Non-pigmented ciliary epithelial cell (primary cell): ENCODE measurements at places on chromosomes 16 and 17.
A peak's percentile ranks its signal among the peaks of the same experiment; 100 is the strongest.

DNA sequence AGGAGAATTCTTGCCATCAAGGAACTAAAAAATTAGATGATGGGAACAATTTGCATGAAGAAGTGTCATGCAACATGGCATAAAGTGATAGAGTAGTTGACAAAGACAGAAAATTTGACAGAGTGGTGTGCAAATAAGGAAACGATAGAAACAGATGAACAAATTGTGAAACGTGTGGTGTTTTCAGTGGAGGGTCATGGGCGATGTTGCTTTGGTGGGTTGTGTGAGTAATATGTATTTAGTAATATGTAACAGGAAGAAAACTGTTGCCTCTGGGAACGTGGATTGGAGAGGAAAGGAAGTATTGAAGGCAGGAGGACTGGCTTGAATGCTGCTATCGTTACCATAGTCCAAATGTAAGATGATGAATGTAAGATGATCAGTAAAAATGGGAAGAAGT is 3.6 kb downstream of the COX10 start:
- DNase-seq = no peak

DNA sequence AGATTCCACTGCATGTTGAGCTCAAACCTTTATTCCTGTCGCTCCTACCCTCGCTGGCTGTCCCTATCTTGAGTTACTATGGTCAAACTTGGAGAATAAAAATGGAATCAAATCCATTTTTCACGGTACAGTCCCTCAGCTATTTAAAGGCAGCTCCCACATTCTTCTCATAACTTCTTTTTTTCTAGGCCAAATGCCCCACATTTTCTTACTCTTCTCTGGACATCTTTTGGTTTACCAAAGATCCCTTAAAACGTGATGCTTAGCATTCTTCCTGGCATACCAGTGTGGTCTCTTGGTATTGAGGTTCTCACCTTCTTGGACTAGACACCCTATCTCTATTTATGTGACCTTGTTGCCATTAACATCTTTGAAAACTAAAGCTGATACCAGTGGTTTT is 48.3 kb upstream of the MAF start:
- no peak for DNase-seq

DNA sequence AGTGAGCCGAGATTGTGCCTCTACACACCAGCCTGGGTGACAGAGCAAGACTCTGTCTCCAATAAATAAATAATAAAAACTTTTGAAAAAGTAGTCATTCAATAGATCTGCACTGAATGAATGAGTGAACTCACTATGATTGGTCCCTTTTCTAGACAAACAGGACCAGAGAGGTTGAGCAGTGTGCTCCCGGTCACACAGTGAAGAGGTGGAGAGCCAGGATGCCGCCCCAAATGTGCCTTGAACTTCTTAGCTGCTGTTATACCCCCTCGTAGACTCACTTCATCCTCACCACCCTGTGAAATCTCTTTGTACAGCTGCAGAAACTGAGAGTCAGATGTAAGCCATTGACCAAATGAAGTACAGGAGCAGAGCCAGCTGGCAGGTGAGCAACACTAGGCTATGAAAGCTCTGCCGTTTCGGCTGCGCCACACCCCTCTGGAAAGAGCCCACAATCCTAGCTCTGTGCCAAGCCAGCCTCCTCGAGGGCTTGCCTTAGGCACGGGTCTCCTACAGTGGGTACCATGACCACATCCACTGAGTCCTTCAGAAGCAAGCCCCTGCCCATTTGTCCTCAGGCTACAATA is 7.8 kb upstream of the KIAA0513 start:
- no peak for DNase-seq

DNA sequence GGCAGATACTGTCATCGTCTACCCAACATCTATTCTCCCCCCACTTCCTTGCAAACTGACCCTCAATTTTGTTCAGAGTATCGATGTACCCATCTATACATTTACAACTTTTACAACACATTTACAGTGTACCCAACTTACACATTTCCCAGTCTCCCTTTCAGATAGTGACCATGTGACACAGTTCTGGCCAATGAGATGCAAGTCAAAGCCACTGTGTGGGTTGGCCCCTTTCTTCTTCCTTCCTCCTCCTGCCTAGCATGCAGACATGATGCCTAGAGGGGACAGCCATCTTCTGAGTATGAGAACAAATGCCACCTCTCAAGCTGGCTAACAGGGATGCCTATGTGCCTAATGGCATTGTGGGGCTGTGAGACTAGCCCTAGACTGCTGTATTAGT is 11.3 kb upstream of the NFAT5 start:
- DNase-seq = no peak

DNA sequence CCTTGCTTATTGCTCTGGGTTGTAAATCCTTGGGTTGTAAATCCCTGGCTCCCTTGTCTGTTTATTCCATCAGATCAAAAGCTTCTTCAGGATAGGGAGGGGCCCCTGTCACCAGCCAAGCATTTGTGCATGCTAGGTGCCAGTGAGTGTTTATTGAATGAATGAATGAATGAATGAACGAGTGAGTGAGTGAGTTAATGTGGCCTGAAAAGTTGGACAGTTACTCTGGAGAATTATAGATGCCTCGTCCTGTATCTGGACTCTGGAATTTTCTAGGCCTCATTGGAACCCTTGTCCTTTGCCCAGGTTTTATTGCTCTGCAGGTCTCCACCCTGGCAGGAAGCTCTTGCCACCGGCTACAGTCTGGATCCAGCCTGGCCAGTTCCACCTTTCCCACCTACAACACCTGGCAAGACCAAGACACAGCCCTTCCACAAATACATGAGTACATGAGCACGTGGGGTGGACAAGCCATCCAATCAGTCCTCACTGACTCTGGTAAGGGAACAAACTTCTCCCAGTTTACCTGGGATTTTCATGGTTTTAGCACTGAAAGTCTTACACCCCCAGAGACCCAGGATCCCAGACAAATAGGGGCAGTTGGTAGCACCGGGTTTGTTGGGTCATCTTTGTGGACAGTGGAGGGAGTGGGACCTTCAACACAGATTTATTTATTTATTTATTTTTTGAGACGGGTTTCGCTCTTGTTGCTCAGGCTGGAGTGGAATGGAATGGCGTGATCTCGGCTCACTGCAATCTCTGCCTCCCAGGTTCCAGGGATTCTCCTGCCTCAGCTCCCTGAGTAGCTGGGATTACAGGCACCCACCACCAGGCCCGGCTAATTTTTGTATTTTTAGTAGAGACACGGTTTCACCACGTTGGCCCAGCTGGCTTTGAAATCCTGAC is 14.7 kb upstream of the CDH1 start:
- no peak for DNase-seq

- no peak for DNase-seq
Observed at GRCh38 chr16:85006639-85007038, 4.7 kb downstream of the ZDHHC7 start.

GRCh38 chr16:85885537-85885936 is 13.4 kb upstream of the IRF8 start:
- DNase-seq = no peak

- no peak for DNase-seq
Observed at GRCh38 chr17:46820592-46821450, 2.3 kb upstream of the WNT3 start.

DNA sequence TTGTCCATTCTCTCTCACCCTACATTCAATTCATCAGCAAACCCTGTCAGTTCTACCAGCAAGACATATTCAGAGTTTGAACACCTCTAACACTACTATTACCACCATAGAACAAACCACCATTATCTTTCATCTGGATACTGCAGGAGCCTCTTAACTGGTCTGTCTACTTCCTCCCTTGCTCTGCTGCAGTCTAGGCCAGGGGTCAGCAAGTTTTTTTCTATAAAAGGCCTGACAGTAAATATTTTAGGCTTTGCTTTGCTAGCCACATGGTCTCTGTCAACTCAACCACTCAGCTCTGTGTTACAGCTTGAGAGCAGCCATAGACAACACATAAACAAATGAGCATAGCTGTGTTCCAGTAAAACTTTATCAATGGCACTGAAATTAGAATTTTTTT is 13.8 kb downstream of the KCTD19 start:
- no peak for DNase-seq

DNA sequence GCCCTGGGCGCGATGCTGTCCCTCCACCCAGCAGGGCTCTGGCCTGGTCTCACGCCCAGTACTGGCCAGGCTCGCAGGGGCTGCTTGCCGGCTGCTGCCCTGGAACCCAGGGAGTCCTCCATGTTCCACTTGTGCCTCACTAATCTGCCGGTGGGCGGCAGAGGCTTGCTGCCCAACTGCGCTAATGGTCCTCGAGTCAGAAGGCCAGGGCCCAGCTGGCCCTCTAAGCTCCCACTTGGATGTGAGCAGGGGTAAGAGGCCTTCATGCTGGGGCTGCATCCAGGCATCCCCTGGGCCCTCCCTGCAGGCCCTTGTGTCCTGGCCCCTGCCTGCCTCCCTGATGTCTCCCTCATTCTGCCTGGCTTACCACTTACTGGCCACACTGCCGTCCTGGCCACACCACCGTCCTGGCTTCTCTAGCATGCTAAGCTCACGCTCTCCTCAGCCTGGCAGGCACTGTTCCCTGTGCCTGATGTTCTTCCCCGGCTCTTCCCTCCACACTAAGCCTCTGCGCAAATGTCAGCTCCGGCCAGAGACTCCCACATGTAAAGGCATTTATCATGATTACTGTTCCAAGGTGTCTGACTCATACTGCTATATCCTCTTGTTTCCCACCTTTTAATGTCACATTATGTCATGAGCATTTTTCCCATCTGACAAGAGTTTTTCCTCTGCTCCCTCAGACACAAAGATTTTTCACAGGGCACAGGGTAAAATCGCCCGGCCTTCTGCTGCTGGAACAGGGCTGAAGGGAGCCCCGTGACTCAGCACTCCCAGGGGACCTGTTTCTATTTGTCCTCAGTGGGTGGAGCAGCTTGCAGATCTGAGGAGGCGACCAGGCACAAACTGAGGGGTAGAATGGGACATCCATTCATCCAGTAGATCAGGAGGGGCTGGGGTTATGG is 15.9 kb downstream of the B9D1 start:
- peak; percentile 68 for DNase-seq

- no peak for DNase-seq
Observed at GRCh38 chr16:53642094-53642493, 61.6 kb downstream of the RPGRIP1L start.

DNA sequence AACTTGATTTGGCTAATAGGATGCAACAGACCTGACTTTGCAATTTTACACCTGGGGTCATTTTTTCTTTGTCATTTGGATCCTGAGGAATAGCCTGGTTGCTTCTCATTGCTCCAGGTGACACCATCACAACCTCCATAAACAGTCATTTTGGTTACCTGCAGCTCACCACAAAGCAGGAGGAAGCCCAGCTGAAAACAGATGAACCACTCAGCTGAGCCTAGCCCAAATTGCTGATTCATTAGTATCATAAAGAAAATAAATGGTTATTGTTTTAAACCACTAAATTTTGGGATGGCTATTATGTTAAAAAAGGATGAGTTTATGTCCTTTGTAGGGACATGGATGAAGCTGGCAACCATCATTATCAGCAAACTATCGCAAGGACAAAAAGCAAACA is 841.0 kb upstream of the EEF2KMT start:
- no peak for DNase-seq

DNA sequence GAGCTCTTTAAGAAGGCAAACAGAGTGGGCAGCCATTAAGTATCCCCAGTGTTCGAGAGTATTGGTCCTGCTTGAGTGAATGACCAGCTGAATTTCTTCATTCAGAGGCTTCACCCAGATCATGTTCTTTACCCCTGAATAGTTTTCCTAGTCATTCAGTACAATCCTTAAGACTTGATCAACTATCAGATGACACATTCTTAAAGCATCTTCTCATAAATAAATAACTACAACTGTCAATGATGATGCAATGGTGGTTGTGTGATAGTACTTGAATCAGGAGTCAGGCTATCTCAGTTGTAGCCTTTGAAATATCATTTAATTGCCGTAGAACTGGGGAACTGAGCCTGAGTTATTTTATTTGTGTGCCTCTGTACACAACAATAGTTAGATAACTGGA is 416.8 kb upstream of the CCL2 start:
- no peak for DNase-seq

GRCh38 chr16:89201439-89202377 is 1.4 kb upstream of the SLC22A31 start:
- DNase-seq = no peak

- DNase-seq = peak; percentile 95
Observed at GRCh38 chr17:45092911-45093430, 31.9 kb downstream of the NMT1 start.

- no peak for DNase-seq
Observed at GRCh38 chr17:18920911-18921441, 31.0 kb upstream of the SLC5A10 start.

DNA sequence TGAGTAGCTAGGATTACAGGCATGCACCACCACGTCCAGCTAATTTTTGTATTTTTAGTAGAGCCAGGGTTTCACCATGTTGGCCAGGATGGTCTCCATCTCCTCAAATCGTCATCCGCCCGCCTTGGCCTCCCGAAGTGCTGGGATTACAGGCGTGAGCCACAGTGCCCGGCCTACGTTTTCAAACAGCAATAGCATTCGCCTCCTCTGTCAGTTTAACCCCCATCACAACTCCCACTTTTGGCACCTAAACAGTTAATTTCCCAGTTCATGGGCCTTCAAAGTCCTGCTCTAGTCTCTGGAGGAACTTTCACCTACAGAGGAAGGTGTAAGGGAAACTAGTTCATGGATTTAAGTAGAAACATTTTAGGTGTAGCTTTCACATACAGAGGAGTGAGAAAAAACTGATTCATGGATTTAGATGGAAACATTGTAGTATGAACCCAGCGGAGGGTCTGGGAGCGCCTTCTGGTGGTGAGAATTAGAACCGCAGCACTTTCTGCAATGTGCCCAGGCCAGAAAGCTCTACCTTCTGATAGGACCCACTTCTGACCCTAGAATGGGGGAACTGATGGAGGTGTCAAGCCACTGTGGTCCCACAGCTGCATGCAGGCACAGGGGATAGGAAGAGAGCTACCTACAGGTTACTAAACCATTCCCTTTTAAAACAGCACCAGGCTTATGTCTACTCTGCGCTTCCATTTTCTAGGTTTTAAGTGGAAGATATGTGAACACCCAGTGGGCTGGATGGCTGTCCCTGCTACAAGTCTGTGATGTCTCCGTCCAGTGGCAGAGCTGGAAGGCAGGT is 12.0 kb upstream of the MEOX1 start:
- DNase-seq = no peak

DNA sequence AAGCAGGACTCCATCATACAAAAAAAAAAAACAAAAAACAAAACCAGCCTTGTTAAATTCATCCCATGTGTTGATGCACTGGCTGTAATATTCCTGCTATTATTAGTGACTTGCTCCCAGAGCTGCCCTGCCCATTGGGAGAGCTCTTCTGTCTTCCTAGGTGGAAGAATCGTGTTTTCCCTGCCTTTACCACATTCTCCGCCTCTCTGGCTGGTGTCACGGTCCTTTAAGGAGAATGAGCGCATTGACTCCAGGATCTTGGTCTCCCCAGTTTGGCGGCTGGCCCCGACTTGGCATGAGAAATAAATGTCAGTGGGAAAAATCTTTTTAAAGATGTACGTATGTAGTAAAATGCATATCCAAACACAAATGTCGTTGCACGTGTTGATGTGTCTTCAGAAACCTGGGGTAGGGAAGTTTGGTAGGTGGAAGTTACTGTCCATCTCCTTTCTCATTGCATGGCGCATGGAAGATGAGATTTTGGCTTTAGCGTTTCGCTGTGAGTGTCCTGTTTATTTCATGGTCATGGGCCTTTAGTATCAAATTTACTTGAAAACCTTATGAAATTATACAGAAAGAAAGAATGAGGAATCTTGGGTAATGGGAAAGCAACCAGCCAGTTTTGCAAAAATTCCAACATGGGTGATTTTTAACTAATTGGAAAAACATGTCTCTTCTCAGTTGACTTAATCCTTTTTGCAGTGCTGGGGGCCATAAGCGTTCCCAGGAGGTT is 15.5 kb downstream of the RMI2 start:
- DNase-seq = no peak
